ENCODE measurements at places on chromosomes 6 and 20. TPM values are rescaled to one million over a fixed set of nuclear protein-coding genes. Genes with fewer than 3 reads are reported as not detected.

- no peak for DNase-seq
Observed at GRCh38 chr20:52913650-52914387, 58.3 kb upstream of the TSHZ2 start.

DNA sequence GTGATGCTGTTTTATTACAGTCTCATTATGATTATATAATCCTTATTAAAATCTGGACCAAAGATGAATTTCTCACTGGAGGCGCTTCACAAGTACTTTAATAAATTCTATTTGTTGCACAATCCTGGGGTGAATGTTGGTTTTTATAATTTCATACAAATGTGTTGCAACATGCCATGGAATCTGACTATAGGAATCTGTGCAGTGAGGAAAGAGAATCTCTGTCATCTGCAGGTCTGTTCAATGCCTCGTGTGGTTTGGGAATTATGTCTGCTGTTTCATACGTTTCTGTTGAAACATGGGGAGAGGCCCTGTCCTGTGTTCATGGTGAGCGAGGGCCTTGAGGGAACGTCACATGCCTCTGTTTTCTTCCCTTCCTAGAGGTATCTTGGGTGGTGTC lies 277.3 kb downstream of the CDH4 start:
- no peak for DNase-seq

DNA sequence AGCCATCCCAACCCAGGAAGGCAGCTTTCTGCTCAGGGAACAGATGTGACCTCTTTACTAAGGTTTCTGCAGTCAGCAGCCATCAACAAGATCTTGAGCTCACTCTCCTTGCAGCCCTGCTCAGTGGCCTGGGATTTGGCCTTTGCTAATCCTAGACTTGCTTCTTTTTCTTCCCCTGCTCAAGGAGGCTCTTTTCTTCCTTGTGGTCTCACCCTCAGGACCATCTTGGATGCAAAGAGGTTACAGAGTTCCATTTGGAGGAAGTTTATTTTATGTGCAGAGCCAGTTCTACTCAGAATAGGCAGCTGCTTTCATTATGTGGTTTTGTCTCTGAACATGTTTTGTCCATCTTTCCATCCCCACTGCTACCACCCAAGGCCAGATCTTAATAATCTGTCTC lies 49.3 kb downstream of the RALY start:
- DNase-seq = no peak

The CCDC167 gene
- total RNA-seq = 30.1 TPM

GRCh38 chr6:7088076-7088742 lies 19.6 kb upstream of the RREB1 start:
- DNase-seq = no peak

DNA sequence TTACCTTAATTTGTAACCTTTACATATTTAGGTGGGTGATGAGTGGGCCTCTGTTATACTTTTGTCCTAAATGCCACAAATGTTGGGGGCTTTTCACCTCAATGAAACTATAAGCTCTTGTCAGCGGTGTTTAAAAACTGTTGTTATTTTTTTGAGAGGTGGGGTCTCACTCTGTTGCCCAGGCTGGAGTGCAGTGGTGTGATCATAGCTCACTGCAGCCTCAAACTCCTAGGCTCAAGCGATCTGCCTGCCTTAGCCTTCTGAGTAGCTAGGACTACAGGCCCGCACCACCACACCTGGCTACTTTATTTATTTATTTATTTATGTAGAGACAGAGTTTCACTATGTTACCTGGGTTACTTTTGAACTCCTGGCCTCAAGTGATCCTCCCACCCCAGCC lies 66.7 kb downstream of the ZDHHC14 start:
- no peak for DNase-seq

DNA sequence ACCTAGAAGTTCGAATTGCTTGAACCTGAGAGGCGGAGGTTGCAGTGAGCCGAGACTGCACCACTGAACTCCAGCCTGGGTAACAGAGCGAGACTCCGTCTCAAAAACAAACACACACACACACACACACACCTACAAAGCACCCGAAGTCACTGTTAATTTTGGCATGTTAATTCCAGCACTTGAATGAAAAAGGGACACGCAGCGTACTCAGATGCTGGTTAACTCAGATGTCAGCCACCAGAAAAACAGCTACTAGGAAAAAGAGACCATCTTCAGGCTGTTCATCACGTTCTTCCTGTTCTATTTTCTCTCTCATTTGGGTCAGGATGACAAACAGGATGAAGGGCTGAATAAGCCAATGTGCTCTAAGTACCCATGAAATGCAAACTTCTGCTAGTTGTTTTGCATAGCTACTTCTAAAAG lies 46.9 kb downstream of the BLOC1S5 start:
- DNase-seq = no peak

- peak; percentile 63 for DNase-seq
Observed at GRCh38 chr6:33428224-33428965, 8.5 kb downstream of the SYNGAP1 start.
